ENCODE measurements at places on chromosomes 16 and 17. TPM values are rescaled to one million over a fixed set of nuclear protein-coding genes. Genes with fewer than 3 reads are reported as not detected.

DNA sequence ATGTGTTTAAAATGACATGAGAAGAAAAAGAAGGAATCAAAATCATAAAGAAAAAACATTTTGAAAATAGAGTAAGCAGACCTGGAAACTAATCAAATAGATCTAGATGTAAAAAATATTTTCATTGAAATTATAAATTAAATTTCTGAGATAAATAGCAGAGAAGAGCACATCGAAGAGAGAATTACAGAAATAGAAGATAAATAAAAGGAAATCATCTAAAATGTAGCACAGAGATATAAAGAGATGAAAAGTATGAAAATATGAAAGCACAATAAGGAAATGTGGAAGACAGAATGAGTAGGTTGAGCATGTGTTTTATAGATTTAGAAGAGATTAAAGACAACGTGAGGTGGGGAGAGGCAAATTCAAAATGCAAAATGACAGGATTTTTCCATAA, 130.9 kb upstream of the SEC14L1 start:
- DNase-seq, result no peak
- peaks cover 3% of the 10 kb centered on the region for H3K27me3 ChIP-seq
- H3K4me3 ChIP-seq, result no peak overlapping the region
- H3K36me3 ChIP-seq, result no peaks in the 10 kb centered on the region

The TBX21 gene
- total RNA-seq, result 0.99 TPM

- H3K4me3 ChIP-seq, result no peak overlapping the region
- H3K27ac ChIP-seq, result no peak overlapping the region
- no peaks in the 10 kb centered on the region for H3K4me1 ChIP-seq
- DNase-seq, result no peak
- H3K27me3 ChIP-seq, result no peaks in the 10 kb centered on the region
Measured at GRCh38 chr16:67685388-67686112, 18.9 kb downstream of the C16orf86 start.

DNA sequence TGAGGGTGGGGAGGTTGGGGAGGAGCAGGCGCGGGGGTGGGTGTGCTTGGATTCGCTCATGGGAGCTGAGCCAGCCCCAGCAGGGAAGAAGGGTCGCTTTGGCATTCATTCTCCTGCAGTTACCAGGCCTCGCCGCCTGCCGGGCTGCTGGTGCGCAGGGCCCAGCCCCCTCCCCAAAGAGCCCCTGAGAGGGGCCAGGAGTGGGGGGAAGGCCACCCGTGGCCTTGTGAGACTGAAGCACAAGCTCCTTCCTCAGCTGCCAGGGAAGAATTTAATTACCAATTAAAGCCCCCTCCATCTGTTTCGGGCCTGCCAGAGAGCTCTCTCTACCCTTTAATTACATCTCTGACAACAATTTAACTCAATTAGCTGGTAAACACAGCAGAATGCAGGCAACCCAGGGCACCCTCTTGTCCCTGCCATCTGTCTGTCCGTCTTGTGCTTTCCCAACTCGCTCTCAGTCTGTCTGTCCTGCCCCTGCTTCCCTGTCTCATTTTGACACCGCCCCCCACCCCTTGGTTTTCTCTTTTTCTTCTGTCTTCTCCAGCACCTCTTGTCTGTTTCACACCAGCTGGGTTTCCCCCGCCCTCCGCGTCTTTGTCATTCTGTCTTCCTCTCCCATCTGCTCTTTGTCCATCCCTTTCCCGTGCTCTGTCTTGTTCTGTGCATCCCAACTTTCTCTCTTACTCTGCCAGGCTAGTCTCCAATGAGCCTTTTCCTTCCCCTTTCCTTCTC, 32.7 kb downstream of the CDK5RAP3 start:
- no peak for DNase-seq
- H3K4me3 ChIP-seq, result no peak overlapping the region
- H3K27me3 ChIP-seq, result no peaks in the 10 kb centered on the region
- H3K4me1 ChIP-seq, result no peaks in the 10 kb centered on the region

- H3K27ac ChIP-seq, result no peak overlapping the region
- H3K4me1 ChIP-seq, result no peaks in the 10 kb centered on the region
- no peak for DNase-seq
Measured at GRCh38 chr17:48491527-48492273, 39.1 kb downstream of the HOXB1 start.

DNA sequence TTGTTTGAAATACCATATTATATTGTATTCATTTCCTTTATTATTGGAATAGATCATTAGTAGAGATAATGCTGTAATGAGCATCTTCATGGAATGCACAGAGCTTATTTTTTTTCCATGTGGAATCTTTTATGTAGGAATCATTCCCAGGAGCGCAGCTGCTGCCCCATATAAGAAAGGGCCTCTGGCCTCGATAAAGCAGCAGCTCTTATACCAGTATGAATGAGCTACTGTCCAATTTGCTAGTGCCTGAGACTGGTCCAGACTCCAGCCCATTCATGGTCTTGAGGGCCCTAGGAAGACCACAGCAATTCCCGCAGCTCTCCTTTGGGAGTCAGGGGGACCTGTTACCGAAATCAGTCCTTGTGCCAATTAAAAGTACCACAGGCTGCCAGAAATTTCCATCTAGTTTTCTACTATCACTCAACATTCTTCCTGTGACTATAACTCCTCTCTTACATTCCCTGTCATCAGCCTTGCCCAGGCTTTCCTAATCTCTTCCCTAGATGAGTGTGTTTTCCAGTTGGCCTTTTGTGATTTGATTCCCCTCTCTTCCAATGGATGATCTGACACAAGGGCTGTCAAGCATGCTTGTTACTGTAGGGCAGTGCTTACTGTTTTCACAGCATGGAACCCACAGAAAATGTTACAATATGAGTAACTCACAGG, 1.9 kb downstream of the ZNF843 start:
- no peaks in the 10 kb centered on the region for H3K4me1 ChIP-seq
- no peak for DNase-seq
- H3K4me3 ChIP-seq, result no peak overlapping the region
- no peak overlapping the region for H3K27ac ChIP-seq
- H3K36me3 ChIP-seq, result no peaks in the 10 kb centered on the region

The SLC38A7 gene
- total RNA-seq, result 11.2 TPM

- no peak for DNase-seq
- no peak overlapping the region for H3K27ac ChIP-seq
- H3K4me1 ChIP-seq, result no peaks in the 10 kb centered on the region
- H3K27me3 ChIP-seq, result no peaks in the 10 kb centered on the region
- H3K36me3 ChIP-seq, result no peaks in the 10 kb centered on the region
Measured at GRCh38 chr17:78532922-78533640, 44.1 kb downstream of the DNAH17 start.

The MYL11 gene
- not detected for total RNA-seq
